AG09309 (cell line): ENCODE measurements at places on chromosomes 7 and 10.

GRCh38 chr7:81449105-81449504 lies 320.7 kb downstream of the HGF start:
- no peak for DNase-seq

GRCh38 chr7:100023526-100023925 lies 8.1 kb downstream of the ZKSCAN1 start:
- no peak for DNase-seq

DNA sequence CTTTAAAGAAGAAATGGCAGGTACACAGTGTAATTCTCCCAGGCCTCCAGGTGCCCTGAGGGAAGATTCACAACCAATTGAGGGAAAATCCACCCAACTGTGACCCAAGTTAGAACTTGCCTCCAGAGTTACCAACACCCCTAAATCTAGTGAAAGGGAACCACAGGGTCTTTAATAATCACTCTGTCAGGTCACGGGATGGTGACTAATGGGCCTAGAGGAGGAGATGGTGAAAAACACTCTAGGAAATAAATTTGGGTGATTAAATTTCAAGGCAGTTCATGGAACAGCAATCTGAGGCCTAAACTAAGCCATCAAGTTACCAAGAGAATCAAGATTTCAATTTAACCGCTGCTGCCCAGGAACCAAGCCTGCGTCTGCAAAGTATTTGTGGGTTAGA lies 26.7 kb upstream of the SLF2 start:
- no peak for DNase-seq

GRCh38 chr10:46556515-46557318 lies at the start of gene GPRIN2:
Gene GPRIN2, minus strand, starts transcription at chr10:46556658. Its CDS starts 5,922 bp downstream, at chr10:46550736.
- no peak for DNase-seq

DNA sequence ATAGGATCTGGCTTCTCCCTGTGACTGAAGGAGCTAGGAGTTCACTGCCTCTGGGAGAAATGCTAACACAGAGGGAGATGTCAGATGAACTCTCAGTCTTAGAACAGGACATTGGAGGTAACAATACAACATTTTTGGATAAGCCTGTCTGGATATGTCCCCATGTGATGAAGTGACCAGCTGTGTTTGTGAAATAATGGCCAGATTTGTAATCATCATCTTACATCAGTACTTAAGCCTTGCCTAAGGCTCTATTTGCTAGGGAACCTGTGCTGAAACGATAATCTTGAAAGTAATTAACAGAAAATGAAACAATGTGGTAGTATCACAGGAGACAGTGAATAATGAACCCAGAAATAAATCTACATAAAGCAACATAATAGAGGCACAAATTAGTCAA lies 56.2 kb downstream of the CRPPA start:
- DNase-seq: no peak

DNA sequence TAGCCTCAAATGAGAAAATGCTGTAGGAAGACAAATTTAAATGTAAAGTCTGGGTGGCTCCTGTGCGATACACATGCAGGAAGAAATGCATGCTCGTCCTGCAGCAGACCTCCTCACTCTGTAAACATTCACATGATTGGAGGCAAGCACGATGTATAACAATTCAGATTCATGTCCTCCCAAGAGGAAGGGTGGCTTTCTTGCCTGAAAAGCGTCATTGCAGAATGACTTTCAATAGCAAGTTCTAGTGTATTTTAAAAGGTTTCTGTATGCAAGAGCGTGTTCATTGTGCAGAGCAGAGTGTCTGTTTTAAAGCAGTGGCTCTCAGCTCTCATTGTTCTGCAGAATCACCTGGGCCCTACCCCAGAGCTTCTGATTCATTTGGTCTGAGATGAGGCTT lies 170.3 kb upstream of the CELF2 start:
- DNase-seq: no peak

DNA sequence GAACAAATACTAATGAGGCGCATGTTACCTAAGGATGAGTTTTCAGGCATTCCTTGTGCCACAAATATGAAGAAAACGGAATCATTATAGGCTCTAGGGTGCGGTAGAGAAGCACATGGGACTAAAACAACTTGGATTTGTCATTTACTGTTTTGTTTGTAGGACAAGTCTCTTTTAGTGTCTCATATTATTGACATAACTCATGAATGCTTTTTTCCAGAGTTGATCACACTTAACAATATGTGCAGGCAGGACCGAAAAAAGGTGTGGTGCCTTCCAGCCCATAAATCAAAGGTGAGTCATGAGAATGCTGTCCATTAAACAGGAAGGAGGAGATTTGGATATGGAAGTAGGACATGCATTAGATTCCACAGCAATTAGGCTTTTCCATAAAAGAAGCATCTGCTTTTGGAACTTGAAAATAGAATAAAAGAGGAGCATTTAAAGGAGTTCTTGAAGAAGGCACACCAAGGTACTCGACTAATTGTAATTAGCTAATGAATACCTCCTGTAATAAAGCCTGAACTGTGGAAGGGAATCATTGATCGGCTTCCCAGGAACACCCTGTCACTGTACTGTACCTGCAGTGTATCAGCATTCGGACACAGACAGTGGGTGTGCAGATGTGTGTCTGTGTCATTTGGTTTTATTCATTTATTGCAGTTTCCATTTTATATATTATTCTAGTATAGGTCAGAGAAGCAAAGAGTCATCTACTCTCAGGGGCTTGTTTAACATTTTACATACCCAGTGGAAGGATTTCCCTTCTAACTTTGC lies 119.7 kb upstream of the KLF14 start:
- peak; percentile 55 for DNase-seq

DNA sequence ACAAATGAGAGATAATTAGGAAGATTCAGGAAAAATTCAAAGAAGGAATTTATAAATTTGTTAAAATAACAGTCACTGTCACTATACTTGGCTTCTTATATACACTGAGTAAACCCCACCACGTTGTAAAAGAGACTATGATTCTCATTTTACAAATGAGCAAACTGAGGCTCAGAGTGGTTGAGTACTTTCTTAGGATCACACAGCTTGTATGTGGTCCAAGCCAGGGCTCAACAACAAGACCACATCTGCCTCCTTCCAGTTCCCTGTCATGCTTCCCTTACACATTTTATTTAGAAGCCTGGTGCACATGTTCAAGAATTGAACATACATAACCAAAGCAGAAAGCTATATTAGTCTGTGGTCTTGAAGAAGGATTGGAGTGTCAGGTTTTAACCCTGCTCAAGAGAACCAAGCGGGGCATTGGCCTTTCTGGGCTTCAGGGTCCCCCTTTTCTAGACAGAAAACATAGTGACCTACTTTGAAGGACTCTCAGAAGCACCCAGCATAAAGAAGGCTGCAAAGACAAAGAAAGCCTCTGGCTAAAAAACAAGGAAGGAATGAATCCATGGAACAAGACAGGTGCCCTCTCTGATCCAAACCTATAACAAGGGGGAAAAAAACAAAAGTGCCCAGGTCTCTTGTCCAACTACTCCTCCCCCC lies 846 bp downstream of the MRLN start:
- no peak for DNase-seq

DNA sequence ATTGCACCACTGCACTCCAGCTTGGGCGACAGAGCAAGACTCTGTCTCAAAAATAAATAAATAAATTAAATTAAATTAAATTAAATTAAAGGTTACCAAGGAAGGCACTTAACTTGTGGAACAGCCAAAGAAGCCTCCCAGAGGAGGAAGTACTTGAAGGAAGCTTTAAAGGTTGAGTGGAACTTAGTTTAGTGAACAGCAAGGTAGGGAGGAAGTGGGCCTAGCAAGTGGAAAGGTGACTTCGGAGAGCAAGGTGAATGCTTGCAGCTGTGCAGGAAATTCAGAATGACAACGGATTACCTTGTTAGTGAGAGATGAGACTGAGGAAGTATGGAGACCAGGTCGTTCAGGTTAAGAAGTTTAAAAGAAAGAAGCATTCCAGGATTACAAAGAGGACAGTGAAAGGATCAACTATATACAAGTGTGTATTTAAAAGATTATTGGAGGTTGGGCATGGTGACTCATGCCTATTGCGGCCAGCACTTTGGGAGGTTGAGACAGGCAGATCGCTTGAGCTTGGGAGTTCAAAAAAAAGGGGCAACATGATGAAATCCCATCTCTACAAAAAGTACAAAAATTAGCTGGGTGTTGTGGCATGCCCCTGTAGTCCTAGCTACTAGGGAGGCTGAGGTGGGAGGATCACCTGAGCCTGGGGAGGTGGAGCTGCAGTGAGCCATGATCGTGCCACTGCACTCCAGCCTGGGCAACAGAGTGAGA lies 12.8 kb upstream of the RPEL1 start:
- no peak for DNase-seq

DNA sequence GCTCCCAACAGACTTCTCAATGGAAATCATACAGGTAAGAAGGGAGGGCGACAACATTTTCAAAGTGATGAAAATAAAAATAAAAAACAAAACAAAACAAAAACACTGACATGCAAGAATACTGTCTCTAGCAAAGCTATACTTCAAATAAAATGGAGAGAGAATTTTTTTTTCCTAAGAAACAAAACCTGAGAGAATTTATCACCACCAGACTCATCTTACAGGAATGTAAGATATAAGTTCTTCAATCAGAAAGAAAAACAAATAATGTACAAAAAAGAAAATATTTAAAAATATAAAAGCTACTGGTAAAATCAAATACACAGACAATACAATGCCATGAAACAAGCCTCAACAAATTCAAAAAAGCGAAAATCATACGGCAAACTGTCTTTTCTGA lies 113.2 kb downstream of the NRBF2 start:
- no peak for DNase-seq

- no peak for DNase-seq
Measured at GRCh38 chr10:71717551-71717951, 2.0 kb downstream of the C10orf105 start.

GRCh38 chr7:20776214-20776911 lies 10.3 kb downstream of the SP8 start:
- DNase-seq: no peak

- no peak for DNase-seq
Measured at GRCh38 chr7:73716318-73716890, 3.1 kb downstream of the STX1A start.

GRCh38 chr7:97512441-97513207 lies 219.3 kb upstream of the TAC1 start:
- DNase-seq: no peak

GRCh38 chr7:154698726-154699291 lies 304.1 kb downstream of the PAXIP1 start:
- no peak for DNase-seq

DNA sequence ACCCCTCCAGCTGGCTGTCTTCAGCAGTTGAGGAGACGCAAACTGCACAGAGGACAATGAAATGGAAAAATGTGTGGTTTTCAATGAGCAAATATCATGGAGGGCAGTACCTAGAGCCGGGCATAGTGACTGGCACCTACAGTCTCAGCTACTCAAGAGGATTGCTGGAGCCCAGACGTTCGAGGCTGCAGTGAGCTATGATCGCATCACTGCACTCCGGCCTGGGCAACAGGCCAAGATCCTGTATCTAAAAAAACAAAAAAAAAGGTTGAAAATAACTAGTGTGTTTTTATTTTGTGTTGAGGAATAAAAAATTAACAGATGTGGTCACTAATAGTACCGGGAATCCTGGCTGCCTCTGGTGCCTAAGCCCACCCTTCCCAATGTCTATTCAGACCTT lies 345.5 kb downstream of the GALNT17 start:
- DNase-seq: no peak

- peak; percentile 11 for DNase-seq
Measured at GRCh38 chr7:26898891-26899290, 34.5 kb upstream of the SKAP2 start.

GRCh38 chr7:98265841-98266271 lies 13.8 kb upstream of the TECPR1 start:
- no peak for DNase-seq

- DNase-seq: no peak
Measured at GRCh38 chr7:55304018-55304762, 60.9 kb upstream of the LANCL2 start.

DNA sequence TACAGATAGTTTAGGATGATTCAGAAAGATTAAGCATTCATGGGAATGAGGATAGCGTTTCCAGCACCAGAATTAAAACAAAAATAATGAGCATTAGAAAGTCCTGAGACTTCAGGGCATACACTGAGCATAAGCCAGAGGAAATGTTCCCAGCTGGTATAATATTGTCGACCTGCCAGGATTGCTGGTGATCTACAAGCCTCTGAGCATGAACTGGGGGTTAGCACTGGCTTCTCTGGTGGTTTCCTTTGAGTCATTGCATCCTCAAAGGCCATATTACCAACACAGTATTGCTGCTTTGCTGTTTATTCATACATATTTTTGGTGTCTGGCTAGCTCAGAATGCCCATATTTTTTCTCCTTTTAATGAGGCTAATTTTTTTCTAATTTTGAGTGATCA lies 10.7 kb upstream of the ATRNL1 start:
- DNase-seq: peak; percentile 3

- no peak for DNase-seq
Measured at GRCh38 chr7:55021053-55021452, 2.2 kb downstream of the EGFR start.

DNA sequence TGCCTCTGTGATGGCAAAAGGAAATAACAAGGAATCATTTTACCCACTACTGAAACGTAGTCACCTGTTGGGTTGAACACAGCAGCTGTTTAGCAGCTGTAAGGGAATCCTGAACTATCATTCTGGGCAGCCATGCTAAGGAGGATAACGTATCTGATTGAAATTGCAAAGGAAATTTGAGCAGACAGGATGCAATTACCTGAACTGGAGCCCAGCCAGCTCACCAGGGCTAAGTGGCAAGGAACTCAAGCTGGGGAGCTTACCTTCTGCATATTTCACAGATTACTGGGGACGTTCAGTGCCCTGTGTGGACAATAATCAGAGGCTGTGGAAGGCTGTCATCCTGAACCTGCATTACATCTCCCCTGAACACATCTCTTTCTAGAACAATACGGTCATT lies 650.5 kb downstream of the SORCS3 start:
- no peak for DNase-seq

DNA sequence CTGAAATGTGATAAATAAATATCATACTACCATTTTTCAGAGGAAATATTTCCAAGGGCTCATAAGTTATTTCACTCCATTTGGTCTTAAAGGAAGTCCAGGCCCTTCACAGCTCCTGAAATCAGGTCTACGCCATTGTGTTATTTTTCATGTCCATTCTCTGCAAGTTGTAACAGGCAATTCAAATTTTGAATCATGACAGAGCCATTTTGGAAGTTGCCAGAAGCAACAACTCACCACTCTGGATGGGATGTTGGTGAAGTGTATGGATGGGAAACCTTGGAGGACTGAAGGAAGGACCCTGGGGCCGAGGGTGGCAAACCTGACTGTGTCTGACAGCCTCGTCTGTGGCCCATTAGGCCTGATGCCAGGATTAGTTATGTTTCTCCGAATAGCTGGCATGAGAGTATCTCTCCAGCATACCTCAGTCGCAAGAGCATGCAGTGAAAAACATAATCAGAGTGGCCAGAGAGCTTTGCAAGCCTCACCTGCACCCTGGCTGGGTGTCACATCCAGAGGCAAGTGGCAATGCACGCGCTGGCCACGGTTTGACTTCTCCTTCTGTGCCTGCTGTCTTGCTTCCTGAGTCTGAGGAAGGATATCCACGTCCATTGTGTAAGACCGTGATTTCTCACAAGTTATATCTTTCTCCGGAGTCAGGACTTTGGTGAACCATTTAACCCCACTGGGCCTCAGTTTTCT lies 87.1 kb downstream of the NRP1 start:
- no peak for DNase-seq
